Activated CD4-positive, alpha-beta T cell treated with anti-CD3 and anti-CD28 coated beads, Interleukin-2, amount 50 U/mL, for 4 hours (primary cell): ENCODE measurements at places on chromosomes 16 and 17.

DNA sequence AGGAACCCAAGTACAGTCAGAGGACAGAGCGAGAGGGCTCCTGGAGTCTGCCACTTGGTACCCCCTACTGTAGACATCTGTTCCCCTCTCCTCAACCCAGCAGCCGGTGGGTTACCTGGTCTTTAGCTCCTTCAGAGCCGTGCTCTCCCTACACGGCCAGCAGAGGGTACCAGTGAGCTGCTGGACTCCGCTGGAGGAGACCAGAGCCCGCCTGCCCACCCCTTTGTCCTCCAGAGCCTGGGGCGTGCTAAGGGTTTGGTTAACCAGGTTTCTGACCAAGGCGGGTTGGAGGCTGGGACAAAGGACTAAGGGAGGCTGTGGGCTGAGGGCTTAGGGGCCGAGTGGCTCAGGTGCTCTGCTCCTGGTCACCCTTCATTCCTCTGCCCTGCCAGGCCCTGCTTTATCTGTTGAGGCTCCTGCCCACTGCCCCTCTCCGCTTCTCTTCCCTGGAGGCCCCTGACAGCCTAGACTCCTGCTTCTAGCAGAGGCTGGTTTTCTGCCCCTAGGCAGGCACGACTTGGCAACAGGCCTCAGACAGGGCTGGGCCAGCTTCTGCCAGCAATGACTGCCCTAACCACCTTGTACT is 2.7 kb upstream of the HSD11B2 start:
- peak; percentile 45 for DNase-seq

DNA sequence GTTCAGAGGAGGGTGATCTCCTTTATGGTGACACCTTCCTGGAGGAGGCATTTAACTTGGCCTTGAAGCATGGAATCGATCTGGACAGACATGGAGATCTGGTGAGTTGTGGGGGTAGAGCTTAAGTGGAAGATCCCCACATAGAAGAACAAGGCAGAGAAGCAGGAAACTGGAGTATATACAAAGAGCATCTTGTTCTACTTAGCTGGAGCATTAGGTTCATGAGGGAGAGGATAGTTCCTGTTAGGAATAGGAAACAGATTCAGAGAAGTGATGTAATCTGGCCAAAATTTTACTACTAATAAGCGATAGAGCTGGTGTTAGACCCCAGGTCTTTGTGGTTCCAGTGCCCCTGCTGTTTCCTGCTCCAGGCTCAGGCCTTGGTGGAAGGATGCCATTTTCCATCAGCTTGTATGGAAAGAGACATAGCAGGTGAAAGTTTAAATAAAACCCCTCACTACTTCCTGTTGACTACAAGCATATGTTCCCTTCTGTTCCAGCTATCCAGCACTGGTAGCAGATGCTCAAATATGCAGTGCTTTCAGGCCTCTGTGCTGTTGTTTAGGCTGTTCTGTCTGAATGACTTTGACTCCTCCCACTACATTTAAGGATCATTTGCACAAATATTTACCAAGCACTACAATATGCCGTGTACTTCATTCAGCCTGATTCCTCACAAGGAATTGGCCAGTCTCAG is 9.4 kb downstream of the RPAIN start:
- DNase-seq: no peak

GRCh38 chr17:75500419-75501216 is 14.7 kb downstream of the CASKIN2 start:
- no peak for DNase-seq

DNA sequence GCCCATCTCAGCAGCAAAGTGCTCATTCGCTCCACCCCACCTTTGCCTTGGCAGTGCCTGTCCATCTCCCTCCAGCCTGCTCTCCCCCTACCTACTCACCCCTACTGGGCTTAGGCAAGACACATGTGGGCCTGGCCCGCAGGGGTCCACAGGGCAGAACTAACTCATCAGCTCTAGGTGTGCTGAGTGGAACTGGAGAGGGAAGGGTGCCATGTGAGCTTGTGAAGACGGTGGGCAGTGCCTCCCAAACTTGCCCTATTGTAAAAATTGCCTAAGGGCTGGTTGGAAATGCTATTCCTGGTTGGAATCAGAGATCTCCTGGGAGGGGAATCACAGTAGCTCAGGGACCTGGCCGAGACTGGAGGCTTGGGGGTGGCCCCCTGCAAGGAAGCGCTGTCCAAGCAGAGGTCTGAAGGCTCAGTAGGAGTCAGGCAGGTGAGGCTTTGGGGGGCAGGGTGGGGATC is 29.1 kb upstream of the TNS4 start:
- DNase-seq: no peak

GRCh38 chr16:29011112-29011511 is 26.3 kb downstream of the LAT start:
- DNase-seq: no peak
